ENCODE measurements at places on chromosomes 12 and 14. TPM values are rescaled to one million over a fixed set of nuclear protein-coding genes. Genes with fewer than 3 reads are reported as not detected.

The ATXN3 gene
- 23.4 TPM for total RNA-seq

GRCh38 chr12:71594214-71594948, 69.3 kb downstream of the ZFC3H1 start:
- no peak for DNase-seq

The DPPA3 gene
- total RNA-seq, result not detected

The GALC gene
- total RNA-seq, result 35.6 TPM

DNA sequence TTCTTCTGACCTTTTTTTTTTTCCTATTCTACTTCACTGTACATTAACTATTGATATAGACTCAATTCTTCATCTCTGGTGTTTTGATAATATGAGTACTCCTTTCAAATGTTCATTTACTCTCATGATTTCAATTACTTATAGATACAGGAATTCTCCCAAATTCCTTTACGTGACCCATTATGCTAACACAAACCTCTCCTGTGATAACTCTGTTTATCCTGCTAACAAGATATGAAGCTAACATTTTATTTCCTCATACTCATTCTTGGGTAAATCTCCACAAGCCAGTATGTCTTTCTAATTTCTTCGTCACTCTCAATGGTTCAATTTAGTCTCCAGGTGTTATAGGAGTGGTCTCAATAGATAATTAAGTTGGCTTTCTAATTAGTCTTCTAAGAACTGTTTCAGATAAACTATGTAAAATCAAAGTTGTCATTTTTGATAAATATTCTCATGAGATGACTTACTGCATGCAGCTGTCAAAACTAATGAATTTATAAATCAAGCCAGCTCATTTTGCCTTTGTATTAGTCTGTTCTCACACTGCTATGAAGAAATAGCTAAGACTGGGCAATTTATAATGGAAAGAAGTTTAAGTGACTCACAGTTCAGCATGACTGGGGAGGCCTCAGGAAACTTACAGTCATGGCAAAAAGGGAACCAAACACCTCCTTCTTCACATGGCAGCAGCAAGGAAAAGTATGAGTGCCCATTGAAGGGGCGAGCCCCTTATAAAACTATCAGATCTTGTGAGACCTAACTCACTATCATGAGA, 130.6 kb upstream of the MYF6 start:
- DNase-seq, result no peak

- DNase-seq, result no peak
Measured at GRCh38 chr14:38387821-38388220, 131.9 kb upstream of the CLEC14A start.

GRCh38 chr12:54356228-54356627, 8.1 kb downstream of the GPR84 start:
- DNase-seq, result no peak

The NXPH4 gene
- total RNA-seq, result not detected

GRCh38 chr14:76937181-76938091, 91.1 kb downstream of the IRF2BPL start:
- DNase-seq, result no peak

DNA sequence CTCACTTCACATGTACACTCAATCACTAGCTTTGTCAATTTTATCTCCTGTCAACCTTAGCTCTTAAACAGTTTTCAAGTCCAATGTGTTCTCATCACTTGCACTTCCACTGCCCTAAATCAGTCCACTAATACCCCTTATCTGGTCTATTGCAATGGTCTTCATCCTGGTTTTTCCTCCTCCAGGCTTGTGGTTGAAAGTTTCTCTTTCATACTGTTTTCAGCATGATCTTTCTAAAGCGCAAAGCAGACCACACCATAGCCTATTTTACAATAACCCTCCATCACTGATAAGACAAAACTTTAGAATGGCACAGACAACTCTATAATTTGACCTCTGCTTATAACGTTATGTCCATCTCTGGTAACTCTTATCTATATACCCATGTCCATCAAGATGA, 62.0 kb upstream of the DDHD1 start:
- no peak for DNase-seq

DNA sequence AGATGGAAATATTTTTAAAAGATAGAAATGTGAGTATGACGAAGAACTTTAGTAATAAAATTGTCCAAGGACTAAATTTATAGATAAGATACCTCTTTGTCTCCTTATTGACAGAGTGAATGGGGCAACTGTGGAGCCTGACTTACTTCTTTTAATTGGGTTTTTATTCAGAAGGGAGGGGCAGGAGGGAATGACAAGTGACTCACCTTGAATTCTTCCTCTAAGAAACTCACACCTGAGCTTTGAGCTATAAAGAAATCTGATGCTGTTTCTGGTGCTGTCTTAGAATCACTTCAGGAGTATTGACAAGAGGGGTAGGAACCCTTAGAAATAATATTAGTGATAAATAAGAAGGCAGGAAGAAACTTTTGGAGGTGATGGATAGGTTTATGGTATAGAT, 951 bp downstream of the NR1H4 start:
- DNase-seq, result no peak

GRCh38 chr12:94792693-94793092, 142.3 kb upstream of the TMCC3 start:
- DNase-seq, result no peak

DNA sequence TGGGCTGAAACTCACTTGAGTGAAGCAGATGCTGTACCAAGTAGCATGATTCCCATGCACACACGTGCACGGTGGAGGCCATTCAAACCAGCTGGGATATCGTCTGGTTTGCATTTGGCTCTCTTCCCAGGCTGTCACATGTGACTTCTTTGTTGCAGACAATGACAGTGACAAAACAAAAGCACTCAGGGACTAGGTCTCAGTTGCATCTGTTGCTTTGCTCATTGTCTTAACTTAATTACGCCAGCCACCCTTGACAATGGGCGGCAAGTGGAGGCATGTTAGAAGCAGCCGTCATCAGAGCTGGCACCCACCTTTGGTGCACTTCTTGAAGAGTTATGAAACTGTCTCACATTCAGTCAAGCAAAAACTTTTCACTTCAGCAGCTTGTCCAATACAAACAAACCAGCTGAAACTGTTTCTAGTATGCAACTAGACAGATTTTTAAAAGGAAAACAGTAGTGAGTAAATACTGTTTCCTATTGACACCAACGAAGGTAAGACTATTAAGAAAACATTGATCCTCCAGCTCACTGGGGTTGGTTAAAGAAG, 74.3 kb downstream of the IGF1 start:
- DNase-seq, result no peak

DNA sequence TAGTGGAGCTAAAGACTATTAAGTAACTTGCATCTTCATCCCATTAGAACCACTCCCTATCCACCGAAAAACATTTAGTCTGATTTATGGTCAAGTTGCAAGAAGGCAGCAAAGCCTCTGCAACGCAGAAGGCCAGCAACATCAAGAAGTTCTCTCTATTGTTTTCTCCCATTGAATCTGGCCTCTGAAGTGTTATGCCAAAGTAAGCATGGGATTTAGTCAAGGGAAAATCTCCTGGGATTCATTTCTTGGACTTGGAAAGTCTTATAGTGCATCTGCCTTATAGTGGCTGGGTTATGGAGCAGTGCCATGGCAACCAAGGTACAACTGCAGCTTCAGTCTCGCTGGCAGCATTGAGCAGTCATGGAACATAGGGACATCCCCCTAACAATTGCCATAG, 87.7 kb upstream of the KRR1 start:
- DNase-seq, result no peak

GRCh38 chr12:15194456-15195368, 26.5 kb downstream of the RERG start:
- DNase-seq, result no peak

The MMP17 gene
- total RNA-seq, result 10.9 TPM

The A2ML1 gene
- not detected for total RNA-seq

DNA sequence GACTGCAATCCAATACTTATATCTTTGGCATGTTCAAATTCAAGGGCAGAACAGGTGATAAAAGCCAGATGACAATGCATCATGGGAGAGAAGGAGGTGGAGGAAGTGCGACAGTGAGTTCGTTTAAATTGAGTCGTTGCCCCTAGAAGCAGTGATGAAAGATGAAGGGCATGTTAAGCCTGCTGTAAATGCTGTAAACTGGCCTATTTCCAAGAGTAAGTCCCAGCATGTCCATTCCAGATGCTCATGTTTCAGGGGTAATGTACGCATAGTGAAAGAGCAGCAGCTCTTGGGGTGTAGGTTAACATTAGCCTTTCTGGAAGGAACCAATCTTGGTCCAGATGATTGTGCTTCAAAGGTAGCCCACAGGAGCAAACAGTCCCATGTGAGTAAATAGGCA, 97.1 kb downstream of the C2CD5 start:
- no peak for DNase-seq

The ATG101 gene
- 65.5 TPM for total RNA-seq

GRCh38 chr12:74259199-74259598, 278.4 kb upstream of the ATXN7L3B start:
- DNase-seq, result no peak

- no peak for DNase-seq
Measured at GRCh38 chr12:5094986-5095385, 51.3 kb downstream of the KCNA5 start.
